ENCODE measurements at places on chromosomes 12 and 14.
A peak's percentile ranks its signal among the peaks of the same experiment; 100 is the strongest.

GRCh38 chr14:60768602-60769001 is 34.0 kb downstream of the MNAT1 start:
- no peak for ATAC-seq

DNA sequence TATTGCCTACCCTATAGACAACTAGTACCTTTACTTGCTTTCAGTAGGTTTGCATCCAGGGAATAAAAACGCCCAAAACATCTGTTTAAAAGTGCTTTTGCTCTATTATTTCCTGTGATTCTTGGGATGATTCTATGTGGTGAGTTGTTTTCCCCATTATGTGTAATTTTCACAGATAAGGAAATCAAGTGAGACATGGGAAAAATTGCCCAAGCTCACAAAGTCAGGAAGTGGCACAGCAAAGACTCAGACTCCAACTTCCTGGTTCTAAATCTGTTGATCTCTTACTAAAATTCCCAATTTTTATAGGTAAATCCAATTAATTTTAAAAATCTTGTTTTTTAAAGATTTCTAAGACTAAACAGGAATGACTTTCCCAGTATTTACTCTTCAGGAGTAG is 39.0 kb downstream of the NID2 start:
- no peak for ATAC-seq

DNA sequence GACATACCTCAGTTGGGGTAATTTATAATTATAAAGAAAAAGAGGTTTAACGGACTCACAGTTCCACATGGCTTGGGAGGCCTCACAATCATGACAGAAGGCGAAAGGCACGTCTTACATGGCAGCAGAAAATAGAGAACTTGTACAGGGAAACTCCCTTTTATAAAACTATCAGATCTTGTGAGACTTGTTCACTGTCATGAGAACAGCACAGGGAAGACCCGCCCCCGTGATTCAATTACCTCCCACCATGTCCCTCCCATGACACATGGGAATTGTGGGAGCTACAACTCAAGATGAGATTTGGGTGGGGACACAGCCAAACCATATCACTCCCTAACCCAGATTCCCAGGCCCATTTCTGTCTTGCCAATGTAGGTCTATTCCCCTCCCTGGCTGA is 22.1 kb downstream of the MYO1H start:
- no peak for ATAC-seq

GRCh38 chr12:86948851-86949250 is 692.7 kb upstream of the MGAT4C start:
- no peak for ATAC-seq

- ATAC-seq, result peak; percentile 52
Observed at GRCh38 chr14:101707068-101707842, 54.3 kb upstream of the PPP2R5C start.

- ATAC-seq, result no peak
Observed at GRCh38 chr12:23525450-23526072, 423.9 kb downstream of the SOX5 start.

GRCh38 chr12:108921946-108922345 is 42.1 kb downstream of the DAO start:
- no peak for ATAC-seq

DNA sequence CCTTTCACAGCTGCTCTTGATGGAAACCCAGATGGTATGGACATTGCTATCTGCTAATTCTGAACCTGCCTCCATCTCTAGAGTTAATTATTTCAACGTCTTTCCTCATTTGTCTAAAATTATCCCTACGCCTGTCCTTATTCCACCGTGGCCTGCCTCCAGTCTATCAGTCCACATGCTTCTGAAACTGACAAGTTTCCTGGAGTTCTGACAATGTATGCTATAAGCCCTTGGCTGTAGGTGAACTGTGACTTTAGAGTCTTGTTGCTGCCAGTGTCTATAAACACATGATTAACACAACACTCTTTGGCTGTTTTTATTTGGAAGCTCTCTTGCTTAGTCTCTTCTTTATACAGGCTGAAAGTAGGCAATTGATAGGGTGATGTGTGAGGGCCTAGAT is 1052.9 kb downstream of the TMTC2 start:
- no peak for ATAC-seq

DNA sequence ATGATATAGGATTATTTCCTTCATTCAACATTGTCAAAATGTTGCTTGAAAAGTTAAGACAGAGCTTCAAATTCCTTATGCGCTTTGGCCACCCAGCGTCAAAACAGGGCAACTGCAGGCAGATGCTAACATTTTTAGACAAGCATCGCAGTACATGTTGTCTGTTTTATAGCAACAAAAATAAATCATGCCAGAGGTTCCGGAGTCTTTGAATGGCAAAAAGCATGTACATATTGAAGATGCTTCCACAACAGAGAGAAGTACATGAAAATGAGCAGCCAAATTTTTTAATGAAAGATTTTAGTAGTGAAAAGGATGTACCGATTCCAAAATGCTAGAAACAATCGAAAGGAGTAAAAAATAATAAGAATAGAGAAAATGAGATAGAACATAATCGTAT is 49.8 kb upstream of the USP15 start:
- peak; percentile 47 for ATAC-seq

GRCh38 chr14:56887216-56887615 is 76.9 kb upstream of the OTX2 start:
- no peak for ATAC-seq

GRCh38 chr12:7068240-7068993 is 7.9 kb downstream of the C1S start:
- no peak for ATAC-seq

- no peak for ATAC-seq
Observed at GRCh38 chr14:64369201-64369600, 19.0 kb upstream of the MTHFD1 start.

GRCh38 chr12:47990351-47991105 is 13.7 kb downstream of the COL2A1 start:
- ATAC-seq, result no peak

DNA sequence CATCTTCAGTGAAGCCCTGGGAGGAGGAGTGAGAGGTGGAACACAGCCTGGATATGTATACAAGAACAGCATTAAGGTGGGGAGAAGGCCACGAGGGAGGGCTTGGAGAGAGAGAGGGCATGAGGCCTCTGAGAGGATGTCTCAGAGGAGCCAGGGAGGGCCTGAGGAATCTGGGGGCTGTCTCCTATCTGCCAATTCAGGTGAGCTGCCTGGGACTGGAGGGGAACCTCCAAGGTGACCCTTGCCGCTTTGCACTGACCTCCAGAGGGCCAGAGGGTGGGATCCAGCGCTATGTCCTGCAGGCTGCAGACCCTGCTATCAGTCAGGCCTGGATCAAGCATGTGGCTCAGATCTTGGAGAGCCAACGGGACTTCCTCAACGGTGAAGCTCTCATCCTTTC is 4.4 kb downstream of the ARHGEF25 start:
- no peak for ATAC-seq

GRCh38 chr12:1929241-1929984 is 11.0 kb upstream of the CACNA2D4 start:
- ATAC-seq, result no peak

DNA sequence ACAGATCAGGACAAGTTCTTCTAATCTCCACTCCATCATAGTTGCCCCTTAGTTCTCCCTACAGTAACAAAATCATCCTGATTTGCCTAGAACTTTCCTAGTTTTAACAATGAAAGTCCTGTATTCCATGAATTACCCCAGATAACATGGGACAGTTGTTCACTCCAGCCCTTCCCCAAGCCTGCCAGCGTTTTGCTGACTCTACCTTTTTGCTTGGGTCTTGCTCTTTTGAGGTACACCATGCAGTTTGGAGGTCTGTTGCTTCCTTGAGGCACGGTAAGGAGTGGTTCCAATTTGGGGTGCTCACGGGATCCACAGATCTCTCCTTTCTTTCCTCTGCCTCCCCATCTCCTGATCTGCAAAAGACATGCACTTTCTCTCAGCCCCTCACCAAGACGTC is 61.6 kb upstream of the DYRK2 start:
- no peak for ATAC-seq

DNA sequence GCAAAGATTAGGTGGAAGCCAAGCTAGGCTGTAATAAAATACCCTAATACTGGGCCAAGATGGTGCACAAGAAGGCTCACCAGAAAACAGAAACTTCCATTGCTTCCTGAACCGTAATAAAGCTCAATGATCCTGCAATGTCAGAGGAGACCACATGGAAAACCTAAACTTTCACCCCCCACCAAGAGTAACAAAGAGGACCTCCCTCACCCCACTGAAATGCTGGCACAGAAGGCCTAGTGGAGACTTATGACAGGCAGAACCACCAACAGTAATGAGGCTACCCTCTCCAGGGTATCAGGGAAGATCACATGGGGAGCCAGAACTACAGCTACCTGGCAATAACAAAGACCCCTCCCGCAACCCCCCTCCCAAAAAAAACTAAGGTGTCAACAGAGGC is 43.1 kb downstream of the CEP83 start:
- no peak for ATAC-seq

GRCh38 chr12:57106021-57106708 is 5.0 kb downstream of the STAT6 start:
- no peak for ATAC-seq

GRCh38 chr12:40511341-40511740 is 180.9 kb upstream of the CNTN1 start:
- ATAC-seq, result no peak

- ATAC-seq, result peak; percentile 24
Observed at GRCh38 chr12:41205070-41205709, 17.1 kb downstream of the PDZRN4 start.

GRCh38 chr14:20671597-20672283 is 12.6 kb upstream of the RNASE4 start:
- ATAC-seq, result no peak

DNA sequence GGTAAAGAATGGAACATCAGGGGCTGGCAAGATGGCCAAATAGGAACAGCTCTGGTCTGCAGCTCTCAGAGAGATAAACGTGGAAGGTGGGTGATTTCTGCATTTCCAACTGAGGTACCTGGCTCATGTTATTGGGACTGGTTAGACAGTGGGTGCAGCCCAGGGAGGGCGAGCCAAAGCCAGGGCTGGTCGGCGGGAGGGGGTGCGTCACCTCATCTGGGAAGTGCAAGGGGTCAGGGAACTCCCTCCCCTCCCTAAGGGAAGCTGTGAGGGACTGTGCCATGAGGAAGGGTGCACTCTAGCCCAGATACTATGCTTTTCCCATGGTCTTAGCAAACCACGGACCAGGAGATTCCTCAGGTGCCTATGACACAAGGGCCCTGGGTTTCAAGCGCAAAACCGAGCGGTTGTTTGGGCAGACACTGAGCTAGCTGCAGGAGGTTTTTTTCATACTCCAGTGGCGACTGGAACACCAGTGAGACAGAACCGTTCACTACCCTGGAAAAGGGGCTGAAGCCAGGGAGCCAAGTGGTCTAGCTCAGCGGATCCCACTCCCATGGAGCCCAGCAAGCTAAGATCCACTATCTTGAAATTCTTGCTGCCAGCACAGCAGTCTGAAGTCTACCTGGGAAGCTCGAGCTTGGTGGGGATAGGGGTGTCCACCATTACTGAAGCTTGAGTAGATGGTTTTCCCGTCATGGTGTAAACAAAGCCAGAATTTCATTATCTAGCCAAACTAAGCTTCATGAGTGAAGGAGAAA is 317.6 kb downstream of the NELL2 start:
- no peak for ATAC-seq

DNA sequence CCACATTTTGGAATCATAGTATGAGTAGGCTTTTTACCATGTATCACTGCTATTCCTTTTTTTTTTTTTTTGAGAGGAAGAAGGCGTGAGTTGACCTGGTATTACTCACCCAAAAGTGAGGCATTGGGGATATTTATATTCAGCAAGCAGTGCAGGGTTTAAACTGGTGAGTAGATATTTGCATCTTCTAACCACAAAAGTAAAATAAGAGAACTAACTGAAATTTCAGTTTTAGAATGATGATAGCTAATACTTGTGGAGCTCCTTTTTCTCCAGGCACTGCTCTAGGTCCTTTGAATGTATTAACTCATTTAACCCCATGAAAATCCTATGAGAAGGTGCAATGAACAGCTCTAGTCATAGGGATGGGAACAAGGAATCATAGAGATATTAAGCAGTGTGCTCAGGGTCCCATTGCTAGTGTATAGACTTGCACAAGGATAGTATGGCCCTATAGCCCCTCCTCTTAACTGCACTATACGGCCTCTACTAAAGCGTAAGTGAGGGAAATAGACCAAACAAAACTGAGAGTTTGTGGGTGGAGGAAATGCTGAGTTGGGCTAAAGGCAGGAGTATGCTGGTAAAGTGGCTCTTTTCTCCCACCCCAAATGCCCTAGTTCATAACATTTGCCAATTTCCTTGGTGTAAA is 104.3 kb upstream of the MAX start:
- peak; percentile 69 for ATAC-seq

- no peak for ATAC-seq
Observed at GRCh38 chr12:23911574-23911973, 37.9 kb downstream of the SOX5 start.

- ATAC-seq, result no peak
Observed at GRCh38 chr14:53034688-53035230, 83.9 kb upstream of the FERMT2 start.

DNA sequence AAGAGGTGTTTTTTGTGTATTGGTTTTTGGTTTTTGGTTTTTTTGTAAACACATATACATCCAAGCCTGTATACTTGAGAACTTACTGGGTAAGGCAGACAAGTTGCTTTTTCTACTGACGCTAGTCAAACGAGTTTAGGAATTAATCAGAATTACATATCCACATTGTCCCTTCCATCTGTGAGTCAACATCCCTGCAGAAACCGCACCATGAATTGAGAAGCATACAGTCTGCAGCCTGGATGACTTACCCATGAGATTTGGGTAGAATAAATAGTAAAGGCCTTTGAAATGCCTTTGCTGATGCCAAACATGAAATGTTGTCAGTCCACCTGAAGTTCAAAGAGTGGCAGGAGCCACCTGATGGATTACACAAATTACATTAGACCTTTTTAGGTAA is 21.4 kb upstream of the C12orf42 start:
- ATAC-seq, result no peak

GRCh38 chr12:46359667-46360280 is 12.8 kb downstream of the SLC38A2 start:
- no peak for ATAC-seq

DNA sequence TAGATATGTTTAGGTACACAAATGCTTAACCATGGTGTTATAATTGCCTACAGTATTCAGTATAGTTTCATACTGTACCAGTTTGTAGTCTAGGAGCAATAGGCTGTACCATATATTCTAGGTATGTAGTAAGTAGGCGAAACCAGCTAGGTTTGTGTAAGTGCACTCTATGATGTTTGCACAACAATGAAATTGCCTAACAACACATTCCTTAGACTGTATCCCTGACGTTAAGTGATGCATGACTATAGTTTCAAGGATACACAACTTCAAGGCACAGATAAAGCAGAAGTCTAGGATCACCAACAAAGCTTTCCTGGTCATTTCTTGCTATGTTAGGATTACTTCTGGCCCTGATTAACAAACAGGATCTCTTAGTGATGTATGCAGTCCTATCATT is 135.1 kb downstream of the SLC38A1 start:
- no peak for ATAC-seq

DNA sequence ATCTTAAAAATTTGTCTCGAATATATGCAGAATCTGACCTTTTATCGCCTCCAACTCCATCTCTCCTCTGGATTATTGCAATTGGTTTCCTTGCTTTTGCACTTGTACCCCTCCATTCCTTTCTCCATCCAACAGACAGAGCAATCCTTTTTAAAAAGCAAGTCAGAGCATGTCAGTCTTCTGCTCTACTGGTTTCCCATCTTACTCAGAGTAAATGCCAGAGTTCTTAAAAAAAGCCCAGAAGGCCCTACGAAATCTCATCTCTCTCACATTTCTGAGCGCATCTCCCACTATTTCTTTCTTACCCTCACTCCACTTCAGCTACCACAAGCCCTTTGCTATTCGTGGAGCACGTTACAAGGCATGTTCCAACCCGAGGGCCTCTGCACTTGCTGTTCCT is 236.9 kb upstream of the DDHD1 start:
- no peak for ATAC-seq

- ATAC-seq, result no peak
Observed at GRCh38 chr12:76690921-76691700, 72.8 kb upstream of the ZDHHC17 start.
